ENCODE measurements at places on chromosomes 5 and 9.

DNA sequence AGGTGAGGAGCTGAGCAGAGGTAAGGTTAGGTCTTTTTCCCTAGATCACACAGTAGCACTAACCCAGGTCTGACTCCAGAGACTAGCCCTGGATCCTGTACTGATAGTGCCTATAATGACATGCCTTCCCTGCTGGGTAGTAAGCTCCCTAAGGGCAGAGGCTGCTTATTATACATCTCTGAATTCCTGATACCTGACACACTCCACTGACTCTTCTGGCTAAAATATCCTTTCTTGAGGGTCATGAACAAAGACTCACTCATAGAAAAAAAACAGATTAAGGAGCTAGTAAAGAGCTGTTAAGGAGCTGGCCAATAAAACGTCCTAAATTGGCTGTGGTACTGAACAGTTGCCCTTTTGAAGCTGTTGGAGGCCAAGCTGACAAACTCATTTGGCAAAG is 149.0 kb upstream of the ITGA1 start:
- no peak for DNase-seq

GRCh38 chr5:155200608-155201007 is 187.1 kb downstream of the KIF4B start:
- no peak for DNase-seq

GRCh38 chr9:73023025-73023541 is 70.2 kb upstream of the ALDH1A1 start:
- DNase-seq = no peak

GRCh38 chr5:17396247-17396646 is 101.8 kb upstream of the TAF11L2 start:
- DNase-seq = no peak

DNA sequence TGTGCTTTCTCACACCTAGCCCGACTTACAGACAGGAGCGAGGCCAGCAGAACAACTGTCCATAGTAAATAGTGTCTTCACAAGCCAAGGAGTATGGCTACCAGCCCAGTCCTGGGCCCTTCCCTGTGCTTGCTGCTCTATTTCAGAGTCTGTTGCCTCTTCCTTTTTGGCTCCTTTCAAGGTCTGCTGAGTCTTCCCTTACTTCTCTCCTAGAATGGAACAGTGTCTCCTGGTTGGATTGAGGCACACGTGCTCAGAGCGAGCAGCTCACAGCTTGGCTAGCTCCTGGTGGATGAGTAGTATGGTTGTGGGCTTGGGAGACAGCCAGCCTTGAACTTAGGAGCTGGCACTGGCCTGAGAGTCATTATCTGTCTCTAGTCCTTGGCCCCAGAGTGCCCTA is 72.8 kb downstream of the TLE4 start:
- no peak for DNase-seq

DNA sequence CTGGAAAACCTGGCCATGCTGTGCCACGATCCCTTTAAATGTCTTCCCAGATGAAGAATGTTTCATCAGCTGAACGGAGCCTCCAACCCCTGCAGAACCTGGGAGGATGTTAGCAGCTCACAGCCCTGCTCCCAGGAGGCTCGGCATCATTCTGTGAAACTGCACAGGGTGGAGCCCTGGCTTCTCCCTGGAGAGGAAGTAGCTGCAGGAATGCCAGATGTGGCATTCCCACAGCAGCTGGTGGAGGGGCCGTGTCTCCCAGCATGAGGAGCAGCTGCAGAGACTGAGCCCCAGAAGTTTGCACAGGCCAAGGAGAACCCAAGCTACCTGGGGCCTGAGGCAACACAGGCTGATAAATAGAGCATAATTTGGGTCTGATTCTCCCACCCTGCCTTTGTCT is 165.8 kb upstream of the MAP3K1 start:
- DNase-seq = peak; percentile 64

DNA sequence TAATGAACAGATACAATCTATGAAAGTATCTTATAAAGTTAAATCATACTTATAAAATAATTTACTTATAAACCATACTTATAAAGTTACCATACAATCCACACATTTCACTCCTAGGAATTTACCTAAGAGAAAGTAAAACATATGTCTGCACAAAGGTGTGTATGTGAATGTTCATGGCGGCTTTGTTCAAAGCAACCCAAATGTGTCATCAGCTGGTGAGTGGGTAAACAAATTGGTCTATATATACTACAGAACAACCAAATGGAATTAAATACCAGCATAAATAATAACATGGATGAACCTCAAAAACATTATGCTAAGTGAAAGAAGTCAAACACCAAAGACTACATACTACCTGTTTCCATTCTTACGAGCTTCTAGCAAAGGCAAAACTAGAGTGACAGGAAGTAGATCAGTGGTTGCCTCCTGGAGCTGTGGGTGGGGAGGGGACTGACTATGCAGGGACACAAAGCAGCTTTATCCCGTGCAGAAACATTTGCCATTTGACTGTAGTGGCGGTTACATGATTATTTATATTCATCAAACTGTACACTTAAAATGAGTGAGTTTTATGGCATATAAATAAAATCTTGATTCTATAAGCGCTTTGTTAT is 10.6 kb downstream of the TRAF1 start:
- DNase-seq = no peak

- no peak for DNase-seq
Observed at GRCh38 chr5:37841203-37841602, 1.4 kb upstream of the GDNF start.

GRCh38 chr5:52887066-52887465 is 99.3 kb downstream of the ITGA1 start:
- DNase-seq = no peak

DNA sequence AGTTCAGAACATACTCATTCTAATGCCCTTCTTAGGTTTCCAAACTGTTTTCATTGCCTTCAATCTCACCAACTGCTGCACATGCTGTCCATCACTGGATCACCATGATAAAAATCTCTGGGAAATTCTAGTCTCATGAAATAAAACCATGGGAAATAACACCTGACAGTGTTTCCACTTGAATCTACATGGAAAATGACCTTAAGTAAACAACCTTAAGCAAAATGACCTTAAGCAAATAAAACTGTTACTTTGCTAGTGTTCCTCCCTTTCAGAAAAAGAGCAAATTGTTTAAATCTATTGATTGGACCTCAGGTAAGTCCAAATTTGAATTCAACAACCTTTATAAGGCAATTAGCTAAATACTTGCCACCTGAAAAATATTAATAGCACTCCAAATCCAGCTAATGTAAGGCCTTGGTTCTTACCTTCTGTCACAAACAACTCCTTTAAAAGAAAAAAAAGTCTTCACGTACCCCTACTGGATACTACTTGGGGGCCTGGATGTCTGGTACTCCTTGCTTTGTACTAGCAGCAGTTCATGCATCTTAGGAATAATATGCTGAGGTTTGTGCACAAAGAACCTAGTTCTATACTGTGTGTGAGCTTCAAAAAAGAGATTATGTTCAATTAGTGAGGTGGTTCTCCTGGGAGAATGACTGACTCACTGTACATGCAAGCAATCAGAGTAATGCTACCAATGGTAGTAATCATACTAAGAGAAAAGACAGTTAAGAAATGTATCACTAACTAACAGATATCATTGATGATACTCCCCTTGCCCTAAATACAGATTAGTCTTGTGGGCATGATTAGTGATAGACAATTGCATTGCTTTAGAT is 630.4 kb downstream of the PSAT1 start:
- DNase-seq = no peak

DNA sequence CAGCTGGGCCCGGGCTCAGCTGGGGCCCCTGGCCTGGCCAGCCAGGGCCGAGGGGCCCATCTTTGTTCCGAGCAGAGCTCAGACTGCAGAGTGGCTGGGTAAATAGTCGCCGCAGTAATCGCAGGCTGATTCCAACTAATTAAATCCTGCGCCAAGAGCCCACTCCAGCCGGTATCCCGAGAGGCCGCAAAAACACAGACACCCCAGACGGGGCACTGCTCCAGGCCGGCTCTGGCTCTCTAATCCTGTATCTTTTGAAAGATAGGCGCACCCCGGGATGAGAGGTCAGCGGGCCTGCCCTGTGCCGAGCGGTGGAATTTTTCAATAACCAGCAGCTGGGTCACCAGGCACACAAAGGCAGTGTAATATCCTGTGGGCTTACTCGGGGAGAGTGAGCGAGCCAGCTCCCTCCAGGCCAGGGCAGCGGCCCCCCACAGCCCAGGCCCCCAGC is 57.7 kb downstream of the LMX1B start:
- DNase-seq = no peak

DNA sequence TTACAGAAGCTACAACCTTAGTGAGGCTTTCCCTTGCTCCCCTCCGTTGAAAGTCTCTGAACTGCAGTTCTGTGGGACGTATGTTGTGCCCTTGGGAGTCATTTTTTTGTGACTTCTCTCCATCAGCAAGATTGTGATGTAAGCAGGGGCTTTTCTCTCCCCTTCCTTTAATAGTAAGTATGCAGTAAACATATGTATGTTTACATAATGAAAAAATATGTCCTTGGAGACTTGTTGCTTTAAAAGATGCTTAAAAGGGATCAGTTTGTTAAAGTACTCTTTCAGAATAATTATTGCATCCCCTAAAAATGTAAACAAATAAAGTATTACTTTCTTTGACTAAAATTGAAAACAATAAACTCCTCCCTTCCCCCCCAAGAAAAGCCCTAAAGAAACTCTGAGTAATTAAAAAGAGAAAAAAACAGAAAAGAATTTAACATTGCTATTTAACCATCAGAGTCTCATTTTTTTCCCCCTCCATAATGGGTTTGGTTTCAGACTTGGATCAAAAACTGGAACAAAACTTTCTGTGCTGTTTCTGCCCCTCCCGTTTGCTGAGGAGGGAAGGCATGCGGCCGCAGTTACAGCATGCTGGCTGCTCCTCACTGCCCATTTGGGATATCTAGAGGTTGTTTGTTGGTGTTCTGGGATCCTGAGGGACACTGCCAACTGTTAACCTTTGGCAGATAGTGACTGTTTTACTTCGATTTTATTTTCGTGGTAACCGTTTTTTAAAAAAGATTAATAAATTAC is 40.2 kb downstream of the TRIO start:
- DNase-seq = no peak

- DNase-seq = no peak
Observed at GRCh38 chr5:132549576-132549975, 6.3 kb upstream of the IL5 start.

- no peak for DNase-seq
Observed at GRCh38 chr9:130873966-130874365, 22.6 kb downstream of the QRFP start.

GRCh38 chr9:133694686-133695085 is 43.5 kb downstream of the SARDH start:
- DNase-seq = no peak

DNA sequence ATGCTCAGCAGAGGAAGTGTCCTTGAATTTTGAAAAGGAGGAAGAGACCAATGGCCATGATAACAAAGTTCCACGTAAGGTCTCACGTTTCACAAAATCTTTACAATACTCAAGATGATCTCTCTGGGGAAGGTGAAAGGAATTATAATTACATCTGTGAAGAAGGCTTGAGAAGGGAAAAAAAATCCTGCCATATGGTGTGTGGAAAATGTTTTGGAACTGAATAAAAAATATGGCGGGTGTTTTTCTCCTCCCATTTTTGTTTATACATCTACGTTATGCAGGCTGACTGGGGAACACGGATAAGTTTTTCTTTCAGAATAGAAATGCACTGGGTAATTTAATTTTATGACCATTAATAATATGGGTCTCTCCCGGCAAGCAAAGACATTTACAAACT is 425.6 kb upstream of the BRINP1 start:
- DNase-seq = no peak

DNA sequence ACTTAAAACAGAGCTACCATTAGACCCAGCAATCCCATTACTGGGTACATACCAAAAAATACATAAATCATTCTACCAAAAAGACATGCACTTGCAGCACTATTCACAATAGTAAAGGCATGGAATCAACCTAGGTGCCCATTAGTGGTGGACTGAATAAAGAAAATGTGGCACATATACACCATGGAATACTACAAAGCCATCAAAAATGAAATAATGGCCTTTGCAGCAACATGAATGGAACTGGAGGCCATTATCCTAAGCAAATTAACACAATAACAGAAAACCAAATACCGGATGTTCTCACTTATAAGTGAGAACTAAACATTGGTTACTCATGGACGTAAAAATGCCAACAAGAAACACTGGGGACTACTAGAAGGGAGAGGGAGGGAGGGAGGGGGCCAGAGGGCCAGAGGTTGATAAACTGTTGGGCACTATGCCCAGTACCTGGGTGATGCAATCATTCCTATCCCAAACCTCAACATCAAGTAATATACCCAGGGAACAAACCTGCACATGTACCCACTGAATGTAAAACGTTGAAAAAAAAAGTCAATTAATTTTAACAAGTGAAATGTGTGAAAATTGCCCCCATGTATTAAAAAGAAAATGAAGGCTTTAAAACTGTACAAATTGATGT is 24.5 kb upstream of the GPR150 start:
- DNase-seq = no peak

GRCh38 chr5:160158087-160158486 is 38.8 kb upstream of the PWWP2A start:
- DNase-seq = no peak

GRCh38 chr9:78365748-78366697 is 69.1 kb downstream of the PSAT1 start:
- DNase-seq = no peak

DNA sequence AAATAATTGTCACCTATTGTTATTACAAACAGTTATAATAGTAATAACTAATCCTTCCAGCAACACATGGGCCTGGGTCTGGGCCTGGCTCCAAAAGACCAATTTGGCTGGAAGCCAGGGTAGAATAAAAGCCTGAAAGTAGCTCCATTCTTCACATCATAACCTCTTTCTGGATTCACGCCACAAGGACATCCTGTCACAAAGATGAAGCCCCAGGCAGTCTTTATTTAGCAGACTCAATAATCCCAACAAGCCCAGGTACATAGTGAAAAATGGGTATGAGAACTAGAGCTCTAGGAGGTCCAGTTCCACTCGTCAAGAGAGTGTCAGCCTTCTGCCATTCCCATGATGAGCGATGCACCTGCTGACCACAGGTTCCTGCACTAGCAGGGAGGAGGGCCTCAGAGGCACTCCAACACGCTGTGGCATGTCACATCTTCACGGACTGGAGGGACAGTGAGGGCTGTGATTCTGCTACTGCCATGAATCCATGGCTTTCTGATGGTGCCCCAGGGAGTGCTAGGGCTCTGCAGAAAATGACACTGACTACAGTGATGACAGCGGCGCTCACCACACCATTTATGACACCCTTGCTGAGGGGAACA is 124.9 kb downstream of the SPOCK1 start:
- no peak for DNase-seq

- DNase-seq = no peak
Observed at GRCh38 chr5:74587890-74588289, 52.6 kb downstream of the ENC1 start.

- DNase-seq = no peak
Observed at GRCh38 chr9:79686381-79687130, 114.8 kb downstream of the TLE4 start.

GRCh38 chr5:178280631-178281030 is 48.0 kb upstream of the PHYKPL start:
- DNase-seq = no peak
